ENCODE measurements at places on chromosomes 2 and 18. TPM values are rescaled to one million over a fixed set of nuclear protein-coding genes. Genes with fewer than 3 reads are reported as not detected.

The IL37 gene
- total RNA-seq: not detected

The BBS5 gene
- 4.2 TPM for total RNA-seq

DNA sequence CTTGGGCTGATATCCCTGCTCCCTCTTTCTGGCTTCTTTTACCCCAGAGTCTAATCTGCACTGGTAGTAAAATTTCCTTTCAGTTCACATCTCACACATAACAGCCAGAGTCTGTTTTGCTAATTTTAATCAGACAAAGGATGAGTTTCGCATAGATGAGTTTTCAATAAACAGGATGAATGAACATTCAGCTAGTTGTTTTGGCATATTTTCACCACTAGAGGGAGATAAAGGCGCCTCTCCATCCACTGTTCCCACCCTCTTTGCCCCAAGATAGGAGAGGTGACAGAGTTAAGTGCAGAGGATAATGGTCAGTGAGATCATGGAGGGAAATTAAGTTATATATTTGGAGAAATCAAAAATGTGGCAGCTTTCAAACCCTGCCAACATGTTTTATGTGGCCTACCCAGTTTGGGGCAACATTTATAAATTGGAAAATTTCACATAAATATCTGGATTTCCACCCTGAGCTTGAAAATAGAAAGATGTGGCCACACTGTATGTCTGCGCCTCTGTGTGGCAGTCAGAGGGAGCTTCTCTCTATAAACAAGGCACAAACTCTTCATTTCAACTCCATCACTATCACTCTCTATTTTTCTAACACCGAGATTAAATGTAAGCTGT lies 48.5 kb upstream of the DTNA start:
- DNase-seq: peak; percentile 58
- H3K27me3 ChIP-seq: no peaks in the 10 kb centered on the region
- H3K4me3 ChIP-seq: no peak overlapping the region
- peak overlapping the region; percentile 7 for H3K27ac ChIP-seq
- H3K4me1 ChIP-seq: peaks cover 12% of the 10 kb centered on the region

DNA sequence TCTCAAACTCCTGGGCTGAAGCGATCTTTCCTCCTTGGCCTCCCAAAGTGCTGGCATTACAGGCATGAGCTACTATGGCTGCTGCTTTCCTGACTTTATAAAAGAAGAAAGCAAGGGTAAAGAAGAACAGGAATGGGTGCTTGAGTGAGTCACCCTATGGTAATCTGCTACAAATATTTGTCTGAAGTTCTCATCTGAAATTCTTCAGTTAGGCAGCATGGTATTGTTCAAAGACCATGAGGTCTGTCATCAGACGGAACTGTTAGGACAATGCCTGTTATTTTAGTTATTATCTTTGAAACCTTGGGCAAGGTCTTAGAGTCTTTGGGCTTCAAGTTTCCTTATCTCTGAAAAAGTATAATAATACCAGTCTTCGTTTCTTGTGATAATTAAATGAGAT lies 695.8 kb downstream of the RNF144A start:
- H3K27ac ChIP-seq: no peak overlapping the region
- H3K27me3 ChIP-seq: no peaks in the 10 kb centered on the region
- no peaks in the 10 kb centered on the region for H3K4me1 ChIP-seq
- DNase-seq: no peak
- H3K4me3 ChIP-seq: no peak overlapping the region

DNA sequence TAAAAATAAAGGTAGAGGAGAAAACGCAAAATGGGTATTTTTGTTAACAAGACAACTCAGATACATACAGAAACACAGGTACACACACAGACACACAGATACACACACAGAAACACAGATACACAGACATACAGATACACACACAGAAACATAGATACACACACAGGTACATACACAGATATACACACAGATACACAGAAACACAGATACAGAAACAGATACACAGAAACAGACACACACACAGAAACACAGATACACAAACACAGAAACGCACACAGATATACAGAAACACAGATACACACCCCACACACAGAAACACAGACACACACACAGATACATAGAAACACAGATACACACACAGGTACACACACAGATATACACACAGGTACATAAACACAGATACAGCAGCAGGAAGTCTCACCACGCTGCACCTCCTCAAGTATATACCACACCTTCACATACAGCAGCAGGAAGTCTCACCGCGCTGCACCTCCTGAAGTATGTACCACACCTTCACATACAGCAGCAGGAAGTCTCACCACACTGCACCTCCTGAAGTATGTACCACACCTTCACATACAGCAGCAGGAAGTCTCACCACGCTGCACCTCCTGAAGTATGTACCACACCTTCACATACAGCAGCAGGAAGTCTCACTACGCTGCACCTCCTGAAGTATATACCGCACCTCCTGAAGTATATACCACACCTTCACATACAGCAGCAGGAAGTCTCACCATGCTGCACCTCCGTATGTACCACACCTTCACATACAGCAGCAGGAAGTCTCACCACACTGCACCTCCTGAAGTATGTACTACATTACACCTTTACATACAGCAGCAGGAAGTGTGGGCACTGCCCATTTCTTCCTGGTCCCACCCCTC lies 250.5 kb downstream of the HDAC4 start:
- H3K27me3 ChIP-seq: no peaks in the 10 kb centered on the region
- no peak overlapping the region for H3K27ac ChIP-seq
- H3K36me3 ChIP-seq: no peaks in the 10 kb centered on the region

DNA sequence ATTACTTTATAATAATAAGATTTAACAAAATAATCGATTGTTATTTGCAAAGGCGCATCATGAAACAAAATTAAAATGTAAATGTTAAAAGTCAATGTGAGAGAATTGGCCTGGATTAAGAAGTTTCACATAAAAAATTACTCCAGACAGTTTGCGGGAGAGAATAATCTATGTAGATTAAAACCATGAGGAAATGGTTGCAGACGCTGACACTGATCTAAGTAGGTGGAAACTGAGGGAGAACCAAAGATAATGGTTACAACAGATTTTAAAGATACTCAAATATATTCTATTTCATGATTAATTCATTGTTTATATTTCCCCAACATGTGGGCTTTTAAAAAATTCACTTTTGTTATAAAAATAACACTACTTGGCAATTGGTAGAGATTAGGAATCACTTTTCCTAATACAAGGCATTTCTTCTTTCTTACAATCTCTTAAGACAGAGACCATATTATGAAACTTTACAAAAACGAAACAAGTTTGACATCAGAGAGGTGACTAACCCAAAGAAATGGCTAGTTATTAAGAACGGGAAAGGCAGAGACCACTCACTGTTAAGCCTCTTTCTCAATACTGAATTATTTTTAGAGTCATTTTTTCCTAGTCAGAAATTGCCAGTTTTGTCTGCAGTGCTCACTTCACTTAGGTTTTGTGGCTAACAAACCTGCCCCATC lies 1.6 kb downstream of the KANSL1L start:
- peak overlapping the region; percentile 99 for H3K27ac ChIP-seq
- no peaks in the 10 kb centered on the region for H3K36me3 ChIP-seq
- H3K27me3 ChIP-seq: no peaks in the 10 kb centered on the region
- peaks cover 12% of the 10 kb centered on the region for H3K4me1 ChIP-seq
- peak overlapping the region; percentile 71 for H3K4me3 ChIP-seq

DNA sequence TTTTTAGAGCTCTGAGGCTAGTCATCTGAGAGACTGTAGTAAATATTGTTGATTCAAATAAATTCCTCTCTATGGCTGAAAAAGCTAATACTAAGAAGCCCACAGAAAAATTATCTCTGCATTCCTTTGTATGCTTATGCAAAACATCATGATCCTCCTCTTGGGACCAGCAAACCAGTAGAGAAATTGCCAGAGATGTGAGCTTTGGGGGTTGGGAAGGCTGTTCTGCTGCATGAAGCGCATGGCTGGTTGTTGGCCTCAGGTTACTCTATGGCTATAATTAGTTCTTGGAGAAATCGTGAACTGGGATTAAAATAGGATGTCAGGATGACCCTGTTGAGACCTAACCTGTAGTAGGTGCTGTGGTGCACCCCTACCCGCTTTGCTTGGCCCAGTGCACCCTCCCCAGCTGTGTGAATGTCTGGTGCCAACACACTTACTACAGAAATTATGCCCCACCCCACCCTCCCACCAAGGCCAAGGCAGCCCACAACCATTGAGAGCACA lies 35.5 kb upstream of the C1D start:
- no peaks in the 10 kb centered on the region for H3K36me3 ChIP-seq
- H3K27me3 ChIP-seq: no peaks in the 10 kb centered on the region
- no peak overlapping the region for H3K4me3 ChIP-seq
- no peak overlapping the region for H3K27ac ChIP-seq

DNA sequence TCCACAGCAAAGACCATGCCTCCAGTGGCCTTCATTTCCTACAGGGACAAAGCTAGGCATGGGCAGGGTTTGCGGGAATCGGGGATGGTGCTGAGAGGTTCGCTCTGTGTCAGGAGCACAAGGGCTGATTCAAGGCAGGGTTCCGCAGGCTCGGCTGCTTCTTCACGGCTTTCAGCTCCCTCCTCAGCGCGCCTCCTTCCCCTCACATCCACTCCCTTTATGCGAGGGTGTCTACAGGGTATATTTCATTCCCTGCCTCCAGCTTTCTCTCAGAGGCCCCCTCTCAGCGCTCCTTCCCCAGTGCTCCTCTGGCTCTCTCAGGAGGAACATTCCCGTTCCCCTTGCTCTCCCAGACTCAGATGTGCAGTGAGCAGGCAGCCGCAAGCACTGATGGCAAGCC lies 78.7 kb upstream of the ASB18 start:
- H3K27ac ChIP-seq: no peak overlapping the region
- no peaks in the 10 kb centered on the region for H3K27me3 ChIP-seq
- no peaks in the 10 kb centered on the region for H3K36me3 ChIP-seq
- no peak overlapping the region for H3K4me3 ChIP-seq
- peaks cover 2% of the 10 kb centered on the region for H3K4me1 ChIP-seq
- no peak for DNase-seq

DNA sequence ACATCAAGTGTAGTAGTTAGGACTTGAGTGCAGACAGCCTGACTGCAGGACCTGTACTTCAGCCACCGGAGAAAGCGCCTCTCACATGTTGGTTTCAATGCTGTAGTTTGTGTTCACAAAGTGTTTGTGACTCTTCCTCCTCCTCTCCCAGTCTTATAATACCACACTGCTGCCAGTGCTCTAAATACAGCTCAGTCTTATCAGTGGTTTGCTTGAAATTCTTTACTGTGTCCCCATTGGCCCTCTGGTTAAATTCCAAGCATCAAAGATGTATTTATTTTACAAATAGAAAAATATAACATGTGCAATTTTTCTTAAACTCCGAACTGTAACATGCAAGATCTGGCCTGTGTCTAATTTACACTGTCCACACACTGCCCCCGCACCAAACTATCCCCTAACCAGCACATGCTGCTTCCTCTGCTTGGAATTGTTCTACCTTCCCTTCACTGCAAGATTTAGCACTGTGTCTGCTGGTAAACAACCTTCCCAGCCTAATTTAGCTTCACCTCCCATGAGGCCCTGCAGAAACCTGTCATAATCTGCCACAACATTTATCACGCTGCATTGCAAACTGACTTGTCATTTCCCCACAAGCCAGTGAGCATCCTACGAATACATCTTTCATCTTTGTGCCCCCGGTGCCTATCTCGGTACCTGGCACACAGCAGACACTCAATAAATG lies 77.1 kb downstream of the SUMO1 start:
- no peak overlapping the region for H3K27ac ChIP-seq
- peaks cover 17% of the 10 kb centered on the region for H3K4me1 ChIP-seq
- DNase-seq: no peak

DNA sequence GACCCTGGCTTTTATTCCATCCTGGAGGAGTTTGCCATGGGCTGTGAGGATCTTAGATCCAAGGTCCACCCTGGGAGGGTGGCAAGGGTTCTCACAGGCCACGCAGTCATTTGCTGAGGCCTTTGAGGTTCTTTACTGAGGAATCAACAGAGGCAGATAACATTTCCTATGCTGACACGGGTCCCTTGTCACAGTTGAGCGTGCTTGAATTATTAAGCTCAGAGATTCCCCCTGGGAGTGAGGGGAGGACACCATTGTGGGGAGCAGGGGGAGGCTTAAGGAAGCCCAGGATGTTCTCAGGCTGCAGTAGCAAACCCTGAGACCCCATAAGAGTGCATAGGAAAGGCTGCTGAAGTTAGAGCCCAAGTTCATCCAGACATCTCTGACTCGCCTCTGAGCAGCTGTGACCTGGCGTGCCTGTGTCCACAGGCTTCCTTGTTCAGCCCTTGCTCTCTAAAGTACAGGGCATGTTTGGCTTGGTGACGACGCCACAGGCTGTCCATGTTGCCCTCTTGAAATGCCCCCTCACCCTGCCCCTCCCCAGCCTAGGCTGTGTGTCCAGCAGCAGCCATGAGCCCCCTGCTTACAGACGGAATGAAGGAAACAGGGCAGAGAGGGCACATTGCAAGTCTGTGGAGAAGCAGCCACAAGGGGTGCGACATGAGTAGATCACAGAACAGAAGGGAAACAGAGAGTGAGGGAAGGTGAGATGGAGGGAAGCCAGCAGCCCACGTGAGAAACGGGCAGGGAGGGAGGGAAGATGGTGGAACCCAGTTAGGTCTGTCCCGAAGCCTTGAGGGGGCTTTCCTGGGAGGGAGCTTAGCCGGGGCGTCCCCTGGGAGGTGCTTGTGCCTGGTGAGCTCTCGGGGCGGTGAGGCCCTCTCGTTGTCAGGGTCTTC lies 34.0 kb downstream of the NAPG start:
- no peak for DNase-seq
- no peak overlapping the region for H3K27ac ChIP-seq
- H3K4me1 ChIP-seq: no peaks in the 10 kb centered on the region
- no peak overlapping the region for H3K4me3 ChIP-seq
